ENCODE measurements at places on chromosomes 5 and 9.

- peak; percentile 84 for DNase-seq
These were observed 15.8 kb upstream of the RAPGEF1 start for GRCh38 chr9:131755541-131756198.

- no peak for DNase-seq
These were observed 641.9 kb upstream of the RORB start for GRCh38 chr9:73855206-73855605.

GRCh38 chr5:149603210-149603609, 21.9 kb downstream of the ARHGEF37 start:
- DNase-seq, result no peak

DNA sequence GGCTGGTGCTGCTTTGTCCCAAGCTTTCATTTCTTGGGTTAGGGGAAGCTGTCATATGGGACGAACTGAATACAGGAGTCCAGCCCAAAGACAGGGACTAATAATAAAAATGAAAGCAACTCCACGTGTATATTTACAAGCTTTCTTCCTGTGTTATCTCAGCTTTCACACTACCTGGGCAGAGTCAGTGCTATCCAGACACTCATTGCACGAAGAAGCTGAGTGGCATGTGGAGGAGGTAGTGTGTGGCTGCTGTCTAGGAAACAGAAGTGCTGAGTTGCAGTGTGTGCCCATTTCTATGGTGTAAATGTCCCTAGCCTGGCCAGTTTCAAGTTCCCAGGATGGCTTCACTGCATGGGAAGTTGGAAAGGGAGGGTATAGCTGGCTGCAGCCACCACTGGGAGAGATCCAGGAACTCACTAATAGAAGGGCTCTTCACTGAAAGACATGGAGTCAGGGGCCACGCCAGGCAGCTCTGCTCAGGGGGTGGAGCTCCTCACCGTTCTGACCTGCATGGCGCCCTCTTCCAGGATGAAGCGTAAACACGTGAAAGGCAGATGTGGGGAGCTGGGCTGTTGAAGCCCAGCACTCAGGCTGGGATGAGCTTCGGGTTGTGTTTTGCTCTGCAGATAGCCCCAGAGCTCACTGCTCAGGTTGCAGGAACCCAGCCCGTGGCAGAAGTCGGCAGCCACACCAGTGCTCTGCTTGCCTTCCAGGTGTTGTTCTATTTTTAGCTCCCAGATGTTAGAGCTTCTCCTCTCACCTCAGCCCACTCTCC, 116.9 kb downstream of the IRX2 start:
- no peak for DNase-seq

GRCh38 chr9:98794802-98795201, 1.6 kb downstream of the ANKS6 start:
- DNase-seq, result no peak

All from activated CD4-positive, CD25-positive, alpha-beta regulatory T cell treated with anti-CD3 and anti-CD28 coated beads, Interleukin-2, amount 50 U/mL, for 72 hours (primary cell).